ENCODE measurements at places on chromosomes 2 and 18. TPM values are rescaled to one million over a fixed set of nuclear protein-coding genes. Genes with fewer than 3 reads are reported as not detected.

CYTIP gene
- 0.73 TPM for polyA plus RNA-seq

UGT1A4 gene
- not detected for polyA plus RNA-seq

MC4R gene
- 0.45 TPM for polyA plus RNA-seq

SULT1C4 gene
- polyA plus RNA-seq: 17.6 TPM

ZNF521 gene
- 24.3 TPM for polyA plus RNA-seq

TMEFF2 gene
- 0.05 TPM for polyA plus RNA-seq

MYCN gene
- 3.8 TPM for polyA plus RNA-seq

DSG4 gene
- polyA plus RNA-seq: not detected

CYP1B1 gene
- polyA plus RNA-seq: 24.5 TPM

SLC19A3 gene
- 2.9 TPM for polyA plus RNA-seq

RAX gene
- not detected for polyA plus RNA-seq

FAP gene
- 1.6 TPM for polyA plus RNA-seq

DNER gene
- polyA plus RNA-seq: 0.17 TPM

ASB18 gene
- not detected for polyA plus RNA-seq

CNTNAP5 gene
- not detected for polyA plus RNA-seq

FASTKD1 gene
- polyA plus RNA-seq: 1.9 TPM

UGT1A8 gene
- polyA plus RNA-seq: not detected

VWA3B gene
- 1.1 TPM for polyA plus RNA-seq

SNTG2 gene
- polyA plus RNA-seq: 0.97 TPM

TRIM54 gene
- 0.20 TPM for polyA plus RNA-seq

CREB1 gene
- 31.8 TPM for polyA plus RNA-seq

SEPTIN2 gene
- 403 TPM for polyA plus RNA-seq

CD28 gene
- polyA plus RNA-seq: 4.3 TPM

SIX3 gene
- not detected for polyA plus RNA-seq

DDX18 gene
- 51.0 TPM for polyA plus RNA-seq

CXCR4 gene
- 8.9 TPM for polyA plus RNA-seq

SLC39A10 gene
- 12.0 TPM for polyA plus RNA-seq

ZNF385B gene
- 4.8 TPM for polyA plus RNA-seq

GBX2 gene
- polyA plus RNA-seq: not detected

CPLX4 gene
- polyA plus RNA-seq: not detected

TIMM21 gene
- polyA plus RNA-seq: 49.8 TPM

RFX8 gene
- 0.70 TPM for polyA plus RNA-seq

GPR55 gene
- polyA plus RNA-seq: 0.05 TPM

NOP58 gene
- 41.8 TPM for polyA plus RNA-seq

Data from ovary (tissue), 10 donors.